ENCODE measurements at places on chromosomes 3 and 15.

GRCh38 chr3:156718622-156719306 is 44.4 kb downstream of the TIPARP start:
- DNase-seq: no peak

GRCh38 chr3:113243846-113244245 is 32.5 kb downstream of the BOC start:
- no peak for DNase-seq

DNA sequence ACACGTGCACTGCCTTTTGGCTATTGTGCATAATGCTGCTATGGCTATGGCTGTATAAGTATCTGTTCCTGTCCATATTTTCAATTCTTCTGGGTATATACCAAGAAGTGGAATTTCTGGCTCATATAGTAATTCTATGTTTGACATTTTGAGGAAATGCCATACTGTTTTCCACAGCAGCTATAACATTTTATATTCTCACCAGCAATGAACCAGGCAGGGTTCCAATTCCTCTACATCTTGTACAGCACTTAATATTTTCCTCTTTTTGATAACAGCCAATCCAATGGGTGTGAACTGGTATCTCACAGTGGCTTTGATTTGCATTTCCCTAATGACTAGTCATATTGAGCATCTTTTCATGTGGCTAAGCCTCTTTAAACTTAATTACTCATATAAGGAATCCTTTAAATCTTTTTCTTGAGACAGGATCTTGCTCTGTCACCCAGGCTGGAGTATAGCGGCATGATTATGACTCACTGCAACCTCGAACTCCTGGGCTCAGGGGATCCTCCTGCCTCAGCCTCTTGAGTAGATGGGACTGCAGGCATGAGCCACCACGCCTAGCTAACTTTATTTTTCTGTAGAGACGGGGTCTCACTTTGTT is 38.1 kb upstream of the IGDCC4 start:
- no peak for DNase-seq

DNA sequence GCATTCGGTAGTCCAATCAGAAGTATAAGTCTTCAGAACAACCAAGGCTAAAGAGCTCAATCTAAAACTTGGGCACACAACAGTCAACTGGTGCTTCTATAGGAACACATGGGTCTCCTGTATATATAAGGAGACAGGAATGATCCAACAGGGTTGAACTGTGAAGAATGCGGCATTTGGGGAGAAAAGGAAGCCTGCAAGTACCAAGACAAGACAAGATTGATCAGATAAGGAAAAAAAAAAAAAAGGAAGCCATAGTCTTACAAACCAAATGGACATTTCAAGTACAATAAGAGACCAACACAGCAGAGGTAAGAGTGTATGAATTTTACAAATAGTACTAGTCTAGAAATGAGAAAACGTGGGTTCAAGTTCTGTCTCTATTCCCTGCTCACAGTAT is 6.5 kb downstream of the CPEB1 start:
- DNase-seq: no peak
